ENCODE measurements at places on chromosomes 1 and 21. TPM values are rescaled to one million over a fixed set of nuclear protein-coding genes. Genes with fewer than 3 reads are reported as not detected.

DNA sequence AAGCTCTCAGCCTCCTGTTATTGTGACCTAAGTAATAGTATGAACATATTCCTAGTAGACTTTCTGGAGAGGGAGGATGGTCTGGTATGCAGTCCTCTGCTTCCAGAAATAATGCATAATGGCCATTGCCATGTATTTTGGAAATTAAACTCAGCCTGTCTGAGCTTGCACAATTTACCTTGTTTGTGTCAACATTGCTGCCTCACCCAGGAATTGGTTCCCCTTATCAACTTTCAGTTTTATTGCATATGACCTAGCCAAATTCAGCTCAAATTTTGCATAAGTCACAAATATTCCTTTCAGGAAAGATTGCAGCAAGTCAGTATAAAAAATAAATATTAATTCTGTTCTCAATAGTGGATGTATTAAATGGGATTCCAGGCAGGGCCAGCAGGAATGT lies 101.9 kb upstream of the SLC5A9 start:
- no peak for DNase-seq

- no peak for DNase-seq
Measured at GRCh38 chr1:57319791-57320190, 104.1 kb downstream of the DAB1 start.

DNA sequence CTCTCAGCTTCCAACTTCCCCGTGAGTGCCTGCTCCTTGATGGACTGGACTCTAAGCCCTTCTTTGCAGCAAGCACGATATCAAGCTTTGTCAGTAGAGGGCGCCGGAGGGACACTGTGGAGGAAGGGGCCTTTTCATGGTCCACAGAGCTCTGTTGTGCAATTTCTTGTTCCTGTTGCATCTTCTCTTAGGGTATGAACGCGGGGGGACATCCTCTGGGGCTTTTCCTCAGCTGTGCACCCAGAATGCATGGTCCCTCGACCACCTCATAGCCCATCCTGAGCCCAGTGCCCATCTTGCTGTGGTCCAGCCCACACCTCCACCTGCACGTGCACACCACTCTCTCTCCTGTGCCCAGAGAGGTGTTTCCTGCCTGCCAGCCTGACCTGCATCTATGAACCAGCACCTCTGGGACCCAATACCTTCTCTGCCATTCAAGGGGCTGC lies 556.8 kb downstream of the PTPRU start:
- no peak for DNase-seq

DNA sequence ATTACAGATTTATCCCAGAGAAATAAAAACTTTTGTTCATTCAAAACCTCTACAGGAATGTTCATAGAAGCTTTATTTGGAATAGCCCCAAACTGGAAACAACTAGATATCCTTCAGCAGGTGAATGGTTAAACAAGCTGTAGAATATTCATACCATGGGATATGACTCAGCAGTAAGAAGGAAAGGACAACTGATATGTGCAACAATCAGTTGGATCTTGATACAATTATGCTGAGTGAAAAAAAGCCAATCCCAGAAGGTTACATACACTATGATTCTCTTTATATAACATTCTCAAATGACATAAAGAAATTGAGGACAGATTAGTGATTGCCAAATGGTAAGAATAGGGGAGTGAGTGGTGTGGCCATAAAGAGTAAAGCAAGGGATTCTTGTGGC lies 376.7 kb downstream of the S1PR1 start:
- DNase-seq: no peak

MEX3A gene
- 0.26 TPM for total RNA-seq

ERICH3 gene
- total RNA-seq: not detected

DNA sequence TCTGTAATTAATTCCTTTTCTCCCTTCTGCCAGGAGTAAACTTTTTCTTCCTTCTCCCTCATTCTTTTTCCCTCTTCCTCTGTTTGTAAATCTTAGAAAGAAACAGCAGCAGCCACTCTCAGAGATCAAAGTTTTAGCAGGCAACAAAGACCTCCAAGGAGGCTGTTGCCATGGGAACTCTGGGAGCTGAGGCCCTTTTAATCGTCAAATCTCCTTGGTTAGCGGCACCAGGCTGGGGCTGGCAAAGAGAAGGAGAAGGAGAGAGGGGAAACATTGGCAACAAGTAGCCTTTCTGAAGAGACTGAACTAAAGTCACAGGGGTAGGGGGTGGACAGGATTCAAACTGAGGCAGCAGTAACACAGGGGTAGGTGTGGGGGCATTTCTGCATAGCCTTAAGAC lies 25.2 kb downstream of the ILDR2 start:
- DNase-seq: no peak

DNA sequence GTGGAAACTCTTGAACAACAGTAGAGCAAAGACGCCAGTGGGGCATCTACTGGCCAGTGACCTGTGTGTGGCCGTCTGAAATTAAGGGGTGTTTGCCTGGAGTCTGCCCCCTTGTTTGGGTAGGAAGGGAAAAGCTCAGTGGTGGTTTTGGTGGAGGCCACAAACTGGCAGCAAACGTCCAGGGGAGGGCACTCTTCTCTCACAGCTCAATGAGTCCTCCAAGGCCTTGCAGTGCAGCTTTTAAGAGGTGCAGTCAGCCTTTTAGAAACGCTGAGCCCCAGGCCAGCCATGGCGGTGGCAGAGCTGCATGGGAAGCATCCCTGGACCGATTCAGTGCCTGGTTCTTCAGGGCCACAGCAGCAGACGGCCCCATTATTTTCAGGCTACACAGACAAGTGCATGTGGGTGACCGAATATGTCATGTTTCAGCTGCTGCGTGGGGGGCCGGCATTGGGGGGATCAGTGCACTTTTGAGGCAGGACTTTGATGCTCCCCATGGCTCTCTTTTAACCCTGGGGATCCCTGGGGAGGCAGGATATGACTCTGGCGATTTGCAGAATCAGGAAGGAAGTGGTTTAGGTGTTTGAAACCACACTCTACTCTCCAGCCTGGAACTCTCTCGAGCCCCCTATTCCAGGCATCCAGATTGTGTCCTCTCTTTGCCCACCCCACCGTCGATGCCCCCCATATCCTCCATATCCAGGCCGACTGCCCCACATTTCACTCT lies 414.0 kb downstream of the PRDM2 start:
- no peak for DNase-seq

- no peak for DNase-seq
Measured at GRCh38 chr1:8874230-8875201, 4.0 kb downstream of the ENO1 start.

HSD17B7 gene
- total RNA-seq: 25.6 TPM

DNA sequence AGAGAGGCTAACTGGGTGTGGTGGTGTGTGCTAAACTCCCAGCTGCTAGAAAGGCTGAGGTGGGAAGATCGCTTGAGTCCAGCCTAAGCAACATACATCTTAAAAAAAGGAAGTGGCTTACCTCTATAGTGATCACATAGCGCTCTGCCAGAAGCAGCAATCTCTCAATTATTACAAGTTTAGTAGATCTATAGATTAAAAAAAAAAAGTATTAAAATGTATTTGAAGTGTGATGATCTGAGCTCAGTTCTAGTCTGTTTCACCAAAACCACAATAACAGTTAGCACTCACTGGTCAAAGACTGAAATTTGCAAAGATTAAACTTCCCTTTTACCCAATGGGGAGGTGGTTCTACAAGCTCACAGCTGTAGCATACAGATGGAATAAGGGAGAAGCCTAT lies 76.3 kb downstream of the USP24 start:
- DNase-seq: no peak

- DNase-seq: no peak
Measured at GRCh38 chr1:1344655-1345361, 4.4 kb downstream of the DVL1 start.

DNA sequence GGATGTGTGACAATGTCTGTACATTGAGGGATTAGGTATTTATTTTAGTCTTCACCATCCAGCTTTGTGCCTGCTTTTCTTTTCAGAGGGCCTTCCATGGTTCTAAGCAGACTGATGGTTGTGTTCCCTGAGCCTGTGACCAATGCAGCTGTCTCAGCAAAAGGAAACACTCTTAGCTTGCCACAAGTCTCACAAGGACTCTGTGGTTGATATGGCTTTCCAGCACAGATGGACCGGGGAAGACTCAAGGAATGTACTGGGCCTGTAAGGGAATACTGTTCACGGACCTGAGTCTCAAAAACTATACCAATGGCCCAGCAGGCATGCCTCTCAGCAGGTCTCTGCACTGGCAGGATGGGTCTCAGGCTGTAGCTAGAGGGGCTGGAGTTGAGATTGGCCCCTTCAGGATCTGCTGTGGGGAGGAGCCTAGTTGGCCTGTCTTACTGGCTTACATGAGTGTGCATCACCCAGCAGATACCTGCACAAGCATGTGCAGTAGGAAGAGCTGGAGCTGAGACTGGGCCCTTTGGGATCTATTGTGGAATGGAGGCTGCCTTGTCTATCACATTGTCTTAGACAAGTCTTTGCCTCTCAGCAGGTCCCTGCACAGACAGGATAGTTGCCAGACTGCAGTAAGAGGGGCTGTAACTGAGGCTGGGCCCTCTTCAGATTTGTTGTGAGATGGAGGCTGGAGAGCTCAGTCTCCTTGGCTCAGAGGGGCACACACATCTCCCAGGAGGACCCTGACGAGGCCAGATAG lies 52.0 kb upstream of the PDC start:
- DNase-seq: no peak

DNA sequence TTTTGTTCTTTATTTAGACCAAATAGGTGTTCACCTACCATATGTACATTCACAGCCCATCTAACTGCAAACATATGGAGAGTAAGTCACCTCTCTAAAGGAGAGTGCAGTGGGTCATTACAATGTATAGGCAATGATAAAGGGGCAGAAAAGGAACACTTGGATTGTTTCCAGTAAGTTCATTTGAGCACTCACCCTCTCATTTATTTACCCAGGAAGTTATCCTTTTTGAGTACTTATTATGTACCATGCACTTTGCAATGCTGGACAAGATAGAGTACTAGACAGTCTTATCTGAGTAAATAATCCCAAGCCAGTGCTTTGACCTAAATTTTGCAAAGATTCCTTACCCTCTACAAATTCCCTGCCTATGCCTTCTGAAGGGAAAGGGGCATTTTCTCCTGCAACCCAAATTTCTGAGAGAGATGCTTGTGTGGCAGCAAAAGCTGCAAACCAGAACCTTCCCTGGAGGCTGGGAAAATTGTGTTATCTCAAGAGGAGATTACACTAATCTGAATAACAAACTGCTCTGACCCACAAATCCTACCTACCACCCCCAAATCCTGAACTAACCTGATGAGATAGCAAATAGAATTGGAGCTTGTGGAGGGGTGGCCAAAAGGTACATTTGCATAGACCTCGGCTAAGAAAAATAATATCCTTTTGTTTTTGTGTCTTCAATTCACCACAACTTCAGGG lies 18.6 kb upstream of the RGS8 start:
- no peak for DNase-seq

DNA sequence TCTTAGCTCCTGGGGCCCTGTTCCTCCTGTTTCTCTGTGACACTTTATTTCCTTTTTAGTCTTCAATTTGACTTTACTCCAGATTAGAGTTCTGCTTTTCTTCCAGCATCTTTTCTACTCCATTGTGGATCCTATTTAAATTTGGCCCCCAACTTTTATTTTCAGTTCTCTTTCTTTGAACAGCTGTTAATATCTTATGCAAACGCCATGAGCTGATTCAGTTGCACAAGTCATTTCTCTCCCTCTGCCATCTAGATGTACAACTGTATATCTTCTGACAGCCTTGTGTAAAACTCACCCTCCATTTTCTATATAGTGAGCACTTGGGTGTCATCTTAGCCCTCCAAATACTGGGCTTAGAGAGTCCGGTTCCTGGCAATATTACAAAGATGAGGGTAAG lies 42.2 kb downstream of the SPATA17 start:
- DNase-seq: no peak

DNA sequence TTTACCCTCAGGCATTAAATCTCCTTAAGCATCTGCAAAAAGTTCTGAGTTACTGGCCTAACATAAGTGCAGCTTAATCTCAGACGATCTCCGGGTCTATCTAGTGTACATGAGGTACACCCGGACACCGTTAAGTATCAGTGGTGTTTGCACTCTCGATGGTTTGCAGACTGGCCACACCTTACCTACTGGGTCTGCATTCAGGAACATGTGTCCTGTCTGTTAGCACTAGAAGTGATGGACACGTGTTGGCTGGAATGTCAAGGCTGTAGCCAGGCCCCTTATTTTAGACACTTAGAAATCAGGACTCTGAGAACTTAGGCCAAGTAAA lies 783 bp upstream of the AGL start:
- no peak for DNase-seq

LIN28A gene
- not detected for total RNA-seq

GRCh38 chr21:46295996-46296752 lies 10.0 kb downstream of the YBEY start:
- peak; percentile 92 for DNase-seq

Data from spleen (tissue), 13 donors.